Muscle of arm (tissue), 14 donors: ENCODE measurements at places on chromosomes 2 and 18.

DNA sequence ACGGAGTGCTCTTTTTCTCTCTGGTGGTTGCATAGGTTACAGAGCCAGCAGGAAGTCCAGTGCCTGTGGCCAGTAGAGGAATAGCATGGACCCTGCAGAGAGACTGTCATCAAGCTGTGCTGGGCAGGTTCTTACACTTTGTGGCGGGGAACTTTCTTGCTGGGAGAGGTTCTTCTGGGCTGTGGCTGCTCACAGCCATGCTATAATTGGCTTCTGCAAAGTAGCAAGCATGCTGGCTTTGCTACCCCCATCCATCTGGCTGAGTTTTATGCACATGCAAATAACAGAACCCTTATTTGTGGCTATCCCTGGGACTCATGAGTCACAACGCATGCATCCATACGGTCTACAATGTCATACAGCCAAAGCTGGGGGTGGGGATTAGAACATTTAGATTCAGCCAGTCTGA, 68.9 kb downstream of the PLCL1 start:
- no peak for DNase-seq

GRCh38 chr18:23468753-23469459, 15.8 kb downstream of the RIOK3 start:
- no peak for DNase-seq

DNA sequence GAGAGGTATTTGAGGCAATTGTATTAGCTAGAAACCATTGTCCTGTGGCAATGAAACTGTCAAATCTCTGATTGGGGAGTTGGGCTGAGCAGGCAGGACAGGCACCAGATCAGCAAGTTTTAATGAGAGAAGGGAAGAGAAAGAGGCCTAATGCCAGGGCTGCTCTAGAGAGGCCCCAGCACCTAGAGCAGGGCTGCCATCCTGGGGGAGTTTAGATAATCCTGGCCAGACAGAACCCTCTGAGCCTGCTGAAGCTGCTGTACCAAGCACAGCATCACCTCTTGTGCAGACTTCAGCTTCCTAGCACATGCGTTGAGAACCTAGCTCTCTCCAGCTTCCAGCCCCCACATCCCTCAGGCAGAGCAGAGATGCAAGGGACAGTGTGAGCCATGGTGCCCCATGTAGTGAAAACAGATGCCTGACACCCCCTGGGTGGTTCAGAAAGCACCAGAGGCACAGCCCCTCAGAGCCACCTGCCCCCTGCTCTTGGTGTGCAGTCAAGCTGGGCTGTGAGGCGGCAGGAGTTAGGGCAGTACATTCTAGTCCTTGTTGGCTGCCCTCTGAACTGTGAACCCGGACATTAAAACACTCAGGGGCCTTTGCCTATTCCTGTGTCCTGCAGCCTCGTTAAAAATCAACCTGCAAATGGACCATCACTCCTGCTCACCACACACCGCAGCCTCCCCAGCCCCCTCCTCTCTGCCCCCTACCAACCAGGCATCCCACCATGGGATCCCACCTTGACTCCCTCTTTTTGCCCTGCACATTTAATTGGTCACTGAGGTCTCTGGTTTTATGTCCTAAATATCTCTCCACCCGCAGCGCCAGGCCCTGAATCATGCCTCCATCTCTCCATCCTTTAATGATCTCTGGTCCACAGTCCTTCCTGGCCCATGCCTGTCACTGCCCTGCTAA, 52.7 kb downstream of the ADD2 start:
- DNase-seq, result no peak

DNA sequence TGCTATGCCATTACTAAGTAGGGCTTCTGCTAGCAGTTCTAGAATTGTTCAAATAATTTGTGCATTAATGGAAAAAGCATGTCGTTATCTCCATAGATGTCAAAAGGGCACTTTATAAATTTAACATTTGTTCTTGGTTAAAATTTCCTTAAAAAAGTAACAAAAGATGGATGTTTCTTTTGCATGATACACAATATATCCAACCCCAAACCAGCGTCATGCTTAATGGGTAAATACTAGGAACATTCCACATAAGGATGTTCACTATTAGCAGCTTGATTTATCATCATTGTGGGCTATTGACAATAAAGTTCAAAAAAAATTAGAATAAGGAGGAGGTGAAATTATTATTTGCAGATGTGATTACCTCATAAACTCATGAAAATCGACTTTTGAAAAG, 79.7 kb downstream of the GREB1L start:
- DNase-seq, result no peak

DNA sequence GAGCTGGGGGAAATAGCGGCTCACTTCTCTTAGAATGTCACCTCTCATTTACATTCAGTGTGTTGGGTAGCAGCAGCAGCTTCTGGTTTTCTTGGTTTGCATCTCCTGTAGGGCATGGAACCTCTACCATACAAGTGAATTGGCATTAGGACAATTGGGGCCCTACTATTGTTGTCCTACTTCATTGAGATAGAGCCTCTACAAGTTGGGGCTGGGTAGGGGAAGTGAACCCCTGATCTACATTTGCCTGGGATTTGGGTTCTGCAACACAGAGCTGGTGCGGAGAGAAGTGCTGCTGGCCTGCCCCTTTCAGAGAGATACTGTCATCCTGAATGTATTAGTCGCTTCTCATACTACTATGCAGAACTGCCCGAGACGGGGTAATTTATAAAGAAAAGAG, 391.6 kb upstream of the HS6ST1 start:
- no peak for DNase-seq

GRCh38 chr2:38522754-38523349, 79.9 kb downstream of the HNRNPLL start:
- DNase-seq, result no peak

DNA sequence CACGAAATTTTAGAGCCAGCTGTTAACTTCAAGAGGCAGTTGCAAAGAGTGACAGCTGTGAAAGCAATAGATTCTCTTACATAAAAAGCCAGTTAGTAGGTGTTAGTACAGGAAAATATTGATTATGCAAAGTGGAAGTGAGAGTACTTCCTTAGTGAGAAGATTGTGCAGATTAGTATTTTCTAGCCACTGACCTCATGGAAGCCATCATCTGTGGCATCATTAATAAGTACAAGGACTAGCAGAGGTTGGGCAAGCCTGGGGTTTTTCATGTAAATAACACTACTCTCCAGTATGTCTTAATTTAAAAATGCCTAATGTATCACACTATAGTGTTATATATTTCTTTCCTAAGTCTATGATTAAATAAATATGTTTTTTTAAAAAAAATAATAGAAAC, 166.2 kb upstream of the DTNA start:
- DNase-seq, result no peak

DNA sequence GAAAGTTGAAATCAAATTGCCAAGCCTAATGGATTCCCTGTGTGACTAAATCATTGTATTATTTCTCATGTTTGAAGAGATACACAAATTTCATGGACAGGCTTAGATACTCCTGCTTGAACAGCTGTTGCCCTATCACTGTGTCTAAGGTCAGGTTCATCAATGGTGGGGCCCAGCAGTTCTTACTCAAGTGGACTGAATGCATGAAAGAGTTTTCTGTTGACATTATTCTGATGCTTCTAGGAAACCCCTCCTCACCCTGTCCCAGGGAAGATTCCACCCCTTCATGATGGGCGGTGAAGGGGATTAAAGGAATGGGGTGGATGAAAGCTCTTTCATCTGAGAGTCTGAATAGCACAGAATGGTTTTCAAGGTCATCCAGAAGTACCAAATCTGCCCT, 148.8 kb downstream of the INO80D start:
- no peak for DNase-seq

DNA sequence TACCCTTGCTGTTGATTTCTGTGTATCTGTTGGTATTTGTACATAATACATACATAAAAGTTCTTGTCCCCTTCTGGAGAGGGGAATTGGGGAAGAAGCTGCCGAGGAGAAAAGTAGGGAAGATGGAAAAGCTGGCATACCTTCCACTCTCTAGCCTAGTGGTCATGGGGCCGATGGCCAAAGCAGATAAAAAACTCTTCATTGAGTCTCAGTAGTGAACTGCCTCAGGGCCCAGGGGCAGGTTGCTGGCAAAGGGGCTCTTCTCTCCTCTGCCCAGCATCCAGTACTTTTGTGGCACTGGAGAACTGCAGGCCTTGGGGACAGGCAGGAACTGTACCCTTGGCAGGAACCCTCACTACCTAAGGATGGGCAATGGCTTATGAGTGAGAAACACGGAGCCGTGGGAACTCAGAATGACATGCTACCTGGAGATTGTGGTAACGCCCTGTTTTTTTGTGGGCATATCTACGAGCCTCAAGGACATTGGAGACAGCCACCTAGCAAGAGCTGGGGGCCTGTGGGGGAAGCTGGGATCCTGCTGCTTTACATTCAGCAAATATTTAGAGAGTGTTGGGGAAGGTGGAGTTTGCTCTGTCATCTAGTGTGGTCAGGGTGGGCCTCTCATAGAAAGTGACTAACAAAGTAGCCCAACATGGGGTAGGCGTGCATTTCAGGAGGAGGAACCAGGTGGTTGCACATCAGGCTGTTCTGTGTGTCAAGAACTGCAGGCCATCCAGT, 22.6 kb upstream of the ITGB6 start:
- DNase-seq, result no peak

DNA sequence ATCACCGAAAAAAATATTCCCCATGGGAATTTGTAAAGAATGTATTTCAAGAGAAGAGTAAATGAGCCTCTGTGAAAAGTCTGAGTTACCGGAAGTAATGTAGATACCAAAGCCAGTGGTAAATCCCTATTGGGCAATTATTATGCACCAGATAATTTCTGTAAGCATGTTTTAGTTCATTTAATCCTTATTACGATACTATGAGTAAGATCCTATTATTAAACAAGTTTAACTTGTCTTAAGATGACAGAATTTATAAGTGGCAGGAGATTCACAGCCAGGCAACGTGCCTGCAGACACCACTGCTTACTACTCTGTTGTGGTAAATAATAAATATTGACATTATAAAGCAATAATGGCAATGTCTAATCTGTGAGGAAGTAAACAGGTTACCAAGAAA, 280.8 kb upstream of the RGPD4 start:
- no peak for DNase-seq

DNA sequence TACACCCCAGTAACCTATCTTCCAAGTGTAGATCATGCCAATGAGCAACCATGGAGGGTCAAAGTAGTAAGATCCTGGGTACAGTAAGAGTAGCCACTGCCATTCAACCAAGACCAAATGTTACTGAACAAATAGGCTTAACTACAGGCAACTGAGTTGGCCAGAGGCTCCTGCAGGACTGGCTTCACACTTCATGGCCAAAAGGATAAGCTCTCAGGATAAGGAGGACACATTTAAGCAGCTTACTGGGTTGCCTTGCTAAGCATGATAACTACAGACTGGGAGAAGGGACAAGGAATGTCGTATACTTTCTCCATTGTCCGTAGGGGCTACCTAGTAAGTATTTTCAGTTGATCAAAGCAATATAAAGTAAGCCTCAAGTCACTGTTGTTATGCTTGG, 174.7 kb downstream of the INO80D start:
- no peak for DNase-seq

DNA sequence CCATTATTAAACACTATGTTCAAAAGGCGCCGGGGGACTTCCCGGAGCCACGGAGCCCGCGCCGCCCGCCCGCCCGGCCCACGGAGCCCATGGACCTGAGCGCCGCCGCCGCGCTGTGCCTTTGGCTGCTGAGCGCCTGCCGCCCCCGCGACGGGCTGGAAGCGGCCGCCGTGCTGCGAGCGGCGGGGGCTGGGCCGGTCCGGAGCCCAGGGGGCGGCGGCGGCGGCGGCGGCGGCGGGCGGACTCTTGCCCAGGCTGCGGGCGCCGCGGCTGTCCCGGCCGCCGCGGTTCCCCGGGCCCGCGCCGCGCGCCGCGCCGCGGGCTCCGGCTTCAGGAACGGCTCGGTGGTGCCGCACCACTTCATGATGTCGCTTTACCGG, 197 bp downstream of the GDF7 start:
- DNase-seq, result no peak

DNA sequence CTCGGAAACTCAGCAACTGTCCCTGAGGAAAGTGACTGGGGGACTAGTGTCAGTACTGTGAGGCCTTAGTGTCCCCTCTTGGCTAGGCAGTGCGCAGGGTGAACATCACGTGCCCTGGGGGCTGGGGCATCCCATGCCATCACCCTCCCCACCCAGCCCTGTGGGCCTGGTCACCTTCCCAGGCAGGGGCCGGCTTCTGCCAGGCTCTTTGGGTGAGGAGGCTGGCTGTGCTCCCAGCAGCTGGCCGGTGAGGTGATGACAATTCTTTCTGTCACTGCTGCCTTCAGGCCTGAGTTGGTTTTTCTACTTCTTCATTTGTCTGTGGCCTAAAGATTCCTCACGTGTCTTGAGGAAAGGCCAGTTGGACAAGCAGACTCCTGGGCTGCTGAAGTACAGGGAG, 180.8 kb downstream of the KLHL29 start:
- DNase-seq, result no peak

- DNase-seq, result peak; percentile 76
Measured at GRCh38 chr2:172465417-172466334, 38.3 kb downstream of the ITGA6 start.

GRCh38 chr2:187842978-187843847, 289.0 kb upstream of the TFPI start:
- peak; percentile 56 for DNase-seq

- no peak for DNase-seq
Measured at GRCh38 chr18:63284173-63284799, 35.3 kb downstream of the BCL2 start.

- DNase-seq, result no peak
Measured at GRCh38 chr2:45951025-45951727, 299.7 kb downstream of the PRKCE start.

DNA sequence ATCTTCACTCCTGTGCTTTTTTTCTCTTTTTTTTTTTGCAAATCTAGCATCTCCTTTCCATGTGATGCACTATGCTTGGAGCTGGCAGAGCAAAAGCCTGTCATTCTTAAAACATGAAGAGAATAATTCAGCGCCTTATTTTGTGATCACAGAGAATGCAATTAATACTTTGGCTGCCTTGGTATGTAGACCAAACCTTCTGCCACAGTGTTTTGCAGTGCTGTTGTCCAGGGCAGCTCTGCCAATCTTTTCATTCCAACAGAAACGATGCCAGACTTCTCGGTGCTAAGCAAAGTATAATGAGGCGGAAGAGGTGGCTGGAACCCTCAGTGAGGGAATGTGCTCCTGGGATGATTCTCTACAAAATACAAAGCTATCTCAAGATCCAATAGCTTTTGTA, 25.6 kb downstream of the BCL2 start:
- DNase-seq, result no peak

- DNase-seq, result no peak
Measured at GRCh38 chr2:241894056-241894641, 24.6 kb downstream of the RTP5 start.

- DNase-seq, result peak; percentile 14
Measured at GRCh38 chr2:218501665-218502064, 66.5 kb downstream of the USP37 start.

- no peak for DNase-seq
Measured at GRCh38 chr2:33730193-33730592, 131.1 kb upstream of the FAM98A start.

- no peak for DNase-seq
Measured at GRCh38 chr18:2513616-2514015, 57.7 kb downstream of the METTL4 start.
